ENCODE measurements at places on chromosomes 5 and 9.

GRCh38 chr5:60586307-60586901 is 113.6 kb downstream of the DEPDC1B start:
- DNase-seq = no peak

DNA sequence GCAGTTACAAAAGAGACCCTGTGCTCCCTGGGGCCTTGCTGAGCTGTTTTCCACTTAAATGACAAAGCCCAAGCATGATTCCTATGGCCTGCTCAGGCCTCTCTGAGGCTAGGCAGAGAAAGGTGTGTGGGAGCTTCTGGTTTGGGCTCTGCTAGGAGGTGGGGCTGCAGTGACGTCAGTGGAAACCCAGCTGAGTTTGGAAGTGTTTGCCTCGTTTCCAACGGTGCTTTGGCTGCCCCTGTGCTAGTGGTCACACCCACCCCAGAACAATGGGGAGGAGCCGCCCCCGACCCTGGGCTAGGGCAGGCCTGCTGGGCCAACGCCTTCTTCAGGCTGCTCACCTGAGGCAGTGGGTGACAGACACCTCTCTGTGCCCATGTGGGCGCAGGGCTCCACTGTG is 10.4 kb downstream of the ANGPTL2 start:
- no peak for DNase-seq

DNA sequence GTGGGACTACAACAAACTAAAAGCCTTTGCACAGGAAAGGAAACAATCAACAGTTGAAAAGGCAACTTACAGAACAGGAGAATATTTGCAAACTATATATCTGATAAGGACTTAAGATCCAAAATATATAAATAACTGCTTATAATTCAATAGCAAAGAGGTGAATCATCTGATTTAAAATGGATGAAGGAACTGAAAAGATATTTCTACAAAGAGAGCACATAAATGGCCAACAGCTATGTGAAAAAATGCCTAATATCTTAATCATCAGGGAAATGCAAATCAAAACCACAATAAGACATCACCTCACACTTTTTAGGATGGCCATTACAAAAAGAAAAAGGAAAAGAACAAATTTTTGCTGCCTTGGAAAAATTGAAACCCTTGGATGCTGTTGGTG is 100.4 kb downstream of the LURAP1L start:
- no peak for DNase-seq

DNA sequence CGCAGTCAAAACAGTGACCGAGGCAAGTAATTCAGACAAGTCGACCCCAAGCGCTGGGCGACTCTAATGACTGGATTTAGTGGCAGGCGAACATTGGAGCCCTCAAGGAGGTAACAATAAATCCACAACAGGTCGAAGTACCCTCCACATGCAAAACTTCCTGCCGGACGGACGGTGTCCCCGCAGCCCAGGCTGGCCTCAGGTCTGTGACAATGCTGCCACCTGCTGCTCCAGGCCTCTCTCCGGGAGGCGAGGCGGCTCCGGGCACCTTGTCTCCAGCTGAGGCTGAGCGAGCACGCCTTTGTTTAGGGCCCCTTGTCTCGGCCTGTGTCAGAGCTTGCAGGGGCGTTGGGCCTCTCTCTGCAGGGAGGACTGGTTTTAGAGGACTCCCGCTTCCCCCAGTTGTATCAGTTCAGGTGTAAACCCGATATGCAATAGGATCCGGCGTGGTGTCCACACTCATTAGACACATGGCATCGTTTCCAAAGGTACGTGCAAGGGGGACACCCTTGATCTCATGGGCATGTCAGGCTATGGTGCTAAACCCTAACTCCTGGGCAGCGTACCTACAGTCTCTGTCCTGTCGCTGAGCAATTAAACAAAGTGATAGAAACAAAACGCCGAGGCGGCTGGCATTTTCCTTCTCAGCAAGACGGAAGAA is 628.0 kb upstream of the ADAMTS16 start:
- DNase-seq = peak; percentile 71

DNA sequence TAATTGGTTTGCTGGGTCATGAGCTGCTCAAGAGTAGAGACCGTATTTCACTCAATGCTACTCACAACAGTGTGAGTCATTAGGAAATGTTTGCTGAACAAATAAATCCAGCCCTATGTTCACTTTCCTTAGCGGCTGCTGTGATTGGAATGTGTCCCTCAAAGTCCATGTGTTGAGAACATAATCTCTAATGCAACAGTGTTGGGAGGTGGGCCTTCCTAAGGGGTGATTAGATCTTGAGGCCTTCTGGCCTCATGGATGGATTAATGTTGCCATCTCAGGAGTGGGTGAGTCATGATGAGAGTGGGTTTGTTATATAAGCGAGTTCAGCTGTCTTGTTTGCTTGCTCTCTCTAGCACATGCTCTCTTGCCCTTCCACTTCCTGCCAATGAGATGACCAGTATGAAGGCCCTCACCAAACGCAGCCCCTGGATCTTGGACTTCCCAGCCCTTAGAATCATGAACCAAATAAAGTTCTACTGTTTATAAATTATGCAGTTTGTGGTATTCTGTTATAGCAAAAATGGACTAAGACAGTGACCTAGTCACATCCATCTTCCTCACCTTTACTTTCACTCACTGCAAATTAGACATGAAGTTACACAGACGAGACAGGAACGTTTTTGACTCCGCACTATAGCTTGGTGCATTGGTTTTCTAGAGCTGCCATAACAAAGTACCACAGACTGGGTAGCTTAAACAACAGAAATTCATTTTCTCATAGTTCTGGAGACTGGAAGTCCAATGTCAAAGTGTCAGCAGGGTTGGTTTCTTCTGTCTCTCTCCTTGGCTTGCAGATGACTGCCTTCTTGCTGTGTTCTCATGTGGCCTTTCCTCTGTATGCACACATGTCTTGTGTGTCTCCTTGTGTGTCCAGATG is 50.9 kb upstream of the FAM169A start:
- no peak for DNase-seq

DNA sequence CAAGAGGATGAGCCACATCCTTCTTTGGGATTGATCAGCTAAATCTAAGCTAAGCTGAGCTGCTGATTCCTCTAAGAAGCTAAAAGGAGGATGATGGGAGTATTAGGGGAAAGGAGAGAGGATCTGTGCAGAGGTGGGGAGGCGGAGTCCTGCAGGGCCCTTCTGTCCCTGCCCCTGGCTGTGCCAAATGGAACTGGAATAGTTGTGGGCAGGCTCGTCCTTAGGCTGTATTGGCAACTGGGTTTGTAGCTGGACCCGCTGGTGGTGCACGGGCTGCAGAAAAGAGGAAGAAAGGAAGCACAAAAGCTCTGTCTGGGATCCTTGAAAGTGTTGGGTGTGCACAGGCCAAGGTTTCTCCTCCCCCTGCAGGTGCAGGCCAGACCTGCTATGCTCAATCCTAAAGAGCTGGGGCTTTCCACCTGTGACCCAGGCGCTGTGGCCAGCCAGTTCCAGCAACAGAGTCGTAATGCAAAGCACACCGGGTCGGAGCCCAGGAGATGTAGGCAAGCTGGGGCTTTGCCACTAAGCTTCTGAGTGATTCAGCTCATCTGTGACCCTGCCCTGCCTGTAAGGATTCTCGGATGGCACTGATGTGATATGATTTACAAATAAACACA is 9.8 kb downstream of the CLTB start:
- peak; percentile 71 for DNase-seq

DNA sequence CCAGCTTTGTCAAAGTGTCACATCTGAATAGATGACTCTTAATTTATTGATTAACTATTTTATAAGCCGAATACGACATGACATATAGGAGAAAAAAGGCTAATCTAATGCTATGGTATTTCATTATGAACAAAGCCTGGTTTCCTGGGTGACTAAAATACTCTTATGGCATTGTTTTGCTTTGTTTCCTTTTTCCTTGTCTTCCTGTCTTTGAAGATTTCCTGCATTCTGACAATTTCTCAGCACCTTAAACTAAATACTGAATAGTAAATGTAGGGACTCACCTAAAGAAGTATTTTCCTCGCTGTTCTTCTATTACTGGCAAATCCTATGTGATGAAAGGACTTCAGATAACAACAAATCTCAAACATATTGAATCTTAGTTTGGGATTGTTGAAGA is 1284.5 kb downstream of the EFNA5 start:
- no peak for DNase-seq

- no peak for DNase-seq
Measured at GRCh38 chr9:87599901-87600610, 102.4 kb downstream of the DAPK1 start.

- no peak for DNase-seq
Measured at GRCh38 chr9:33426843-33427293, 20.5 kb downstream of the AQP3 start.

GRCh38 chr9:98607787-98608186 is 100.9 kb downstream of the GABBR2 start:
- DNase-seq = no peak

DNA sequence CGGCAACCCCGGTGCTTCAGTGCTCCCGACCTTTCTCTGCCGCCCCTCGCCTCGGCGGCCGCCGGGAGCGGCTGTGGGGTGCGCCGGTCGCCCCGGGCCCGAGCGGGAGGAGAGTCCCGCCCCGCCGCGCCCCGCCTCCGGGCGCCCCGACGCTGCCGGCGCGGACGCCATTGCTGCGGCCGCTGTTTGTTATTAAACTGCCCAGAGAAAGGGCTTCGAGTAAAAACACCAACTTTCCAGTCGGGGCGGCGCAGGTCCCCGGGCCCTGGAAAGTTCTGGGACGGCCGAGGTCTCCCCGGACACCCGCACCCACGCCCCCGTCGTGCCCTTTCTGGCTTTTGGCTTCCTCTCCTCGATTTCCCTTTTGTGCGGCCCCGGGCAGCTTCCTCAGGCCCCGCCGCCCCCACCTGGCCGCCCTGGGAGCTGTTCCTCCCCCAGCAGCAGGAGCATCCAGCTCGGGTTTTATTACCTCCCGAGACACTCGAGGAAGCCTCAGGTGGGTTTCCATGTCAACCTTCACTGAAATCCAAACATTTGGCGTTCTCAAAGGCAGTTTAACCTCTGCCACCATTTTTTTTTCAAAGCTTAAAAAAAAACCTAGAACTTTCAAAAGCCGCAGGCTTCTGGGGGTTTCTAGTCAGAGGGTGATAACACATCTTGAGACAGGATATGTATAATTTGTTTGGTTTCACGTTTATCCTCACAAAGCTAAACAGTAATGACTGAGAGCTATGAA is 334.4 kb downstream of the CWC27 start:
- DNase-seq = peak; percentile 48

GRCh38 chr5:27450607-27451006 is 412.2 kb upstream of the CDH9 start:
- no peak for DNase-seq

DNA sequence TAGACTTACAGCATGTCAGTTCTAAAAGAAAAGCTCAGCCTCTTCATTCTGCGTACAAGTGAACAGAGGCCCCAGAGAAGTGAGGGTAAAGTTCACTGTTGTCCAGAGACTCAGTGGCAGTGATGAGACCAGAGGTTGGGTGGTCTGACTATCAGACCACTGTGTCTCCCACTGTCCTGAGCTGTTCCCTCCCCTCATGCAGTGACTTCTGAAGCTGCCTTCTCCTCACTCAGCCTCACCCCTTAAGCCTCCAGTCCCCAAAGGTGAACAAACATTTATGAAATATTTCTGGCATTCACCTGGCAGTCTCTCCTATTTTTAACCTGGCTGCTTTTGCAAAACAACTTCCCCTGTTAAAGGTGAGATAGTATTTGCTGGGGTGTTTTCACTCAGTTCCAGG is 54.7 kb downstream of the ABLIM3 start:
- no peak for DNase-seq

DNA sequence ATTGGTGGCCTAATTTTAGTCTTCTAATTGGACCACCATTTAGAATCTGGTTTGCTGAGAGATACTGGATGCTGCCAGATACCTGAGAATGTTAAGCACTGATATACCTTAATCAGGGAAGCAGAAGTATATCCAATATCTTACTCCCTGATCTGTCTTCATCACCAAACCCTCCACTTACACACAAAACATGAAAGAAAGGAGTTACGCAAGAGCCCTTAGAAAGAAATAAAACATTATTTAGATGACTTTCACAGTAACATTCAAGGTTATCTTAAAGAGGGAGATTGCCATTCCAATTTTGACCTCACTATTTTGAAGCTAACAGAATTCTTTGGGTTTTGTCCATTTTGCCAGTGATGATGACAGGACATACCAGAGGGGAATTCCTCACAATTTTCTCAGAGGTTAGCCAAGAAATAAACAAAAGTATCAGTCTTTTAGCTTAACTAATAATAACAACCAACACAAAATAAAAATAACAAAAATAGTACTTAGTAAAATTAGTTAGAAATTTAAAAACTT is 496.1 kb downstream of the NFIB start:
- DNase-seq = no peak

GRCh38 chr5:171246231-171246630 is 62.8 kb upstream of the TLX3 start:
- DNase-seq = no peak

- no peak for DNase-seq
Measured at GRCh38 chr9:106954558-106954957, 91.6 kb downstream of the ZNF462 start.

GRCh38 chr5:172872997-172873491 is 39.0 kb downstream of the ERGIC1 start:
- DNase-seq = no peak

DNA sequence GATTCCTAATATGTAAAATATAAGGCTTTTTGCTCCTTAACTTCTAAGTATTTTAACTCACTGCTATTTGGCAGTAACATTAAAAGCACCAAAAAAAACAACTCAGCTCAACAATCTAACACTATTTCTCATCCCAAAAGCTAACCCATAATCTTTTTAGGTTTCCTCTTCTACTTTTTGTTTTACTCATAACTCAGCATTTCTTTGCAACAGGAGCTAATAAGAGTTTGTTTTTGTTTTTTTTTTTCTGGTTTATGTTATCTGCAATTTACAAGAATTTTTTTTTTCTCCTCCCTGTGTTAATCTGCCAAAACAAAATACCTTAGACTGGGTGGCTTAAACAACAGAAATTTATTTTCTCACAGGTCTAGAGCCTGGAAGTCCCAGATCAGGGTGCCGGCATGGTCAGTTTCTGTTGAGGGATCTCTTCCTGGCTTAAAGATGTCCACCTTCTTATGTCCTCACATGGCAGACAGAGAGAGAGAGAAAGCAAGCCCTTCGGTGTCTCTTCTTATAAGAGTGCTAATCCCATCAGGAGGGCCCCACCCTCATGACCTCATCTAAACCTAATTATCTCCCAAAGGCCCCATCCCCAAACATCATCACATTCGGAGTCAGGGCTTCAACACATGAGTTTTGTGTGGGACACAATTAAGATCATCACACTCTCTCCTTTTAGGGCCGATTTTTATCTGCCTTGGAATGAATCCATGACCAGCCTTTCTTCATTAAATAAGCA is 31.2 kb downstream of the ARL15 start:
- DNase-seq = no peak

- no peak for DNase-seq
Measured at GRCh38 chr9:134536101-134536900, 105.3 kb upstream of the COL5A1 start.

- no peak for DNase-seq
Measured at GRCh38 chr5:173808079-173808808, 79.9 kb upstream of the CPEB4 start.

- DNase-seq = no peak
Measured at GRCh38 chr9:911005-911404, 65.5 kb upstream of the DMRT3 start.

- no peak for DNase-seq
Measured at GRCh38 chr9:107587191-107587963, 97.8 kb upstream of the KLF4 start.

- no peak for DNase-seq
Measured at GRCh38 chr9:121073038-121073437, 1.7 kb upstream of the CNTRL start.

GRCh38 chr9:118003240-118003639 is 299.0 kb downstream of the TLR4 start:
- DNase-seq = no peak
